ENCODE measurements at places on chromosomes 4 and X.

GRCh38 chr4:87734084-87734483 is 65.3 kb upstream of the IBSP start:
- no peak for DNase-seq

- no peak for DNase-seq
Observed at GRCh38 chrX:55452833-55453124, 852 bp downstream of the MAGEH1 start.

DNA sequence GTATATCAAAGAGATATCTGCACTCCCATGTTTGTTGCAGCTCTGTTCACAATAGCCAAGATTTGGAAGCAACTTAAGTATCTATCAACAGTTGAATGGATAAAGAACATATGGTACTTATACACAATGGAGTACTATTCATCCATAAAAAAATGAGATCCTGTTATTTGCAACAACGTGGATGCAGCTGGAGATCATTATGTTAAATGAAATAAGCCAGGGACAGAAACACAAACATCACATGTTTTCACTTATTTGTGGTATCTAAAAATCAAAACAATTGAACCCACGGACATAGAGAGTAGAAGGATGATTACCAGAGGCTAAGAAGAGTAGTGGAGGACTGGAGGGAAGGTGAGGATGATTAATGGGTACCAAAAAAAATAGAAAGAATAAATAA is 14.2 kb downstream of the IQCM start:
- no peak for DNase-seq

GRCh38 chr4:186790630-186791029 is 67.0 kb upstream of the FAT1 start:
- no peak for DNase-seq

DNA sequence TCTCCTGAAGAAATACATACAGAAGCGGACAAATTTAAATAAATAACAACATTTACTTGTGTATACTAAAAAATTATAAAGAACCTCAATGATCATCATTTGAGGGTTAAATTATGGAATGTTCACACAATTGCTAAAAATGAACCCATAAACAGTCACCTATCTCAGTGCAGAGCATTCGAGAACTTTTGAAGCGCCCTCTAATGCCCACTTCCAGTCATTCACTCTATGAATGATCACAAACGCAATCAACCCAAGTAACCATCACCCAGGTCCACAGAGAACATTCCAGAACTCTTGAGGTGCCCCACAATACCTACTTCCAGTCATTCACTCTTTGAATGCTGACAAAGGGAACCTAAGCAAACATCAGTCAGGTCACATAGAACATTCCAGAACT is 103.5 kb upstream of the PLAC1 start:
- peak; percentile 16 for DNase-seq

DNA sequence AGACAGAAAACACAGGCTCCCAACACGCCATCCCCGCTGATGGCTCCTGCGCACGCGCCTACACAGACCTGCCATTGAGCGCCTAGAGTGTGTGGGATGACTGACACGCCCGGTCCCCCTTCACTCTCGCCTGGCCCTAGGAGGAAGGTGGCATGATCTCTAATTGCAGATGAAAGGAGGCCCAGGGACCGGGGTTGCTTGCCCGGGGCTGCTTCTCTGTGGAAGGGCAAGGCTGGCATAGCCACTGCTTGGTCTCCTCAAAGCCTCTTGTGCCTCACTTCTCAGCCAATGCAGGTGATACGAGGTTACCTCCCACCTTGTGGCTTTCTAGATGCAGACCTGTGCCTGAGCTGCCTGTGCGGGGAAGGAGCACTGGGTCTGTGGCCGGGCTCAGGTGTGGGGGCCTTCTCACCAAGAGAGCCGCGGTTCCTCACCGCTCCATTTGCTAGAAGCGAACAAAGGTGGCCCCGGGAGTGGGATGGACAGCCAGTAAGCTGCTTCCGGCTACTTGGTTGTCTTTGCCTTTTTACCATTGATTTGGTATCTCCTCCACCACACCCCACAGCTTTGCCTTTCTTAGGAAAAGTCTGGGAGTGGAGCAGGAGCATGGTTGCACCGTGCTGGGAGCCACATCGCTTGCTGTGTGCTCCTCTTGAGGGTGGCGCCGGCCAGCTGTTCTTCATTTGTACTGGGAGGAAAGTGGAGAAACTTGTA is 47.0 kb downstream of the TBC1D14 start:
- DNase-seq: no peak

DNA sequence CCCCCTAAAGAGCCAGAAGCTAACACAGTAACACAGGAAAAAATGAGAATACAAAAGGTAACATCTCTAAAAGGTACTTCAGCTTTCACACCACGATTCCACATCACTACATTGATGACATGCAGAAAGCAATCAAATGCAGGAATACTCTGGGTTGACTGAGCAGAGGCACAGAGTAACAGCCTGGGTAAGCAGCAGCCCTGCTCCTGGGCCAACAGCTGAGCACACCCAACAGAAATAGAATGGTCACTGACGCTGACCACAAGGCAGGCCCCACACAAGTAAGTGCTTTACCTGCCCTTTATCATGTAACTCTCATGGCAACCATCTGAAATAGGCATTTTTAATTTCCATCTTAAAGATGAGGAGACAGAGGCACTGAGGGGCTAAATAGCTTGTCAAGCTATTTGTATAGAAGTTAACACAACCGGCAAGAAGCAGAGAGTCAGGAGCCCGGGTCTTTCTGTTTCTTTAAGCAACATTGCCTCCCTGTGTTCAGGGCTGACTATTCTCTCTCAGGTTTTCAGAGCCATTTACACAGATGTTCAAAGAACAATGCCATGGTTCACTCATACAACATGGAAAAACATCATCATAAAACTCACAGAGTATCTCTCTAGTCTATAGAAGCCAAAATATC is 168.9 kb downstream of the ZNF674 start:
- DNase-seq: peak; percentile 62

DNA sequence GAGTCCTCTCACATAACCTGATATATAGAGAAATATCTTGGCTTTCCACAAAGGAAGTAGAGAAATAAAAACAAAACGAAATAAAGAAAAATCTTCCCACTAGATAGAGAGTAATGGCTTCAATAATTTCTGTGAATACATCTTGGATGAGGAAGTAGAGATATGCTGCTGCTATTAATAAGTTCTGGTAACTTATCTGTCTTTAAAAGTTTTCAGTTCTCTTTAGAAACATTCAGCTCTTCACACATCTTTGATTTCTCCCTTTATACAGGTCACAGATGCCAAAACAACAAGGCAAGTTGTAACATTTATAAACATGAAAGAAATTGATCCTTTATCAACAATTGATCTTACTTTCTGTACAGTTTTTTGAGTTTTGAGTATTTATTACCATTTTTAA is 615.8 kb downstream of the TRAM1L1 start:
- no peak for DNase-seq

DNA sequence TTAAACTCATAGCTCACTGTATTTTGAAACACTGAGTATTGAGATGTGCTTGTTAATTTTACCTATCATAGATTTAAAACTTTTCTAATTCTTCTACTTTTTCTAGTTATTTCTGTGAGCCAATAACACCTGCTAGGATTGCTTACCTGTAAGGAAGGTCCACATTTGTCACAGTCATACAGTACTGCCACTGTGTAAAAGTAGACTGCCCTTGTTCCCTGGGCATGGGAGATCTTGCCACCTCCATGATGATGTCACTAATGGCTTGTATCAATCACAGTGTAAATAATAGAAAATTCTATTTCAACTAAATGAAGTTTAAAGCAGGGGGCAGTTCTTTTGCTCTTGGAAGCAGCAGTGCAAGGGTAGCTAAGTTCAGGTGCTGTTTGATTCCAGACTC is 35.9 kb downstream of the GK start:
- DNase-seq: no peak

DNA sequence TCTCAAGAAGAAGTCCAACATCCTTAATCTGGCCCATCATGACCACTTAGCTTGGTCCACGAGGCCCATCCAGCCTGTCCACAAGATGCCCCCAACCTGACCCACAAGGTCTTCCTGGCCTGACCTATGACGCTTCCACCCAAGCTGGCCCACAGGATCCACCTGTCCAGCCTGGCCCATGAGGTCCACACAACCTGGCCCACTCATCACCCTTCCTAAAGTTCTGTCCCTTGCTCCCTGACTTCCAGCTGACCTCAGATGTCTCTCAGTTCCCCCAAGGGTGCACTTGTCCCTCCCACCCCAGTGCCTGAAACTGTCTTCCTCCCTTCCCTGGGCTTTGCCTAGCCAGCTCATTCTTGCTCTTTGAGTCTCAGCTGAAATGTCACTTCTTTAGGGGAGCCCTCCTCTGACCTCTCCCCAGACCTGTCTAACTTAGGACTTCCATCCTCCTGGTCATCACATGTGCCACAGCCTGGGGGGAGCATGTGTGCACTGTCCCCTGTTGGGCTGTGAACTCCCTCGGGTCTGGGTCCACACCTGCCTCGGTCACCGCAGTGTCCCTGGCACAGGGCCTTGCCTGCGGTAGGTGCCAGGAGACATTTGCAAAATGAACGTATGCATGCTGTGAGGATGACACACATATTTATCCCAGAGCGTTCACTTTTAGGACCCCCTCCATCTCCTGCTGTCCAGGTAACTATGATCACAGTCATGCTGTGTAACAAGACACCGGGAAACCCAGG is 61.7 kb downstream of the EVC start:
- DNase-seq: no peak

GRCh38 chrX:106919932-106920452 is at the start of gene CLDN2:
TSS of gene CLDN2 (plus strand) at chrX:106920402. CDS start at chrX:106928229, 7,827 bp downstream.
- DNase-seq: no peak

DNA sequence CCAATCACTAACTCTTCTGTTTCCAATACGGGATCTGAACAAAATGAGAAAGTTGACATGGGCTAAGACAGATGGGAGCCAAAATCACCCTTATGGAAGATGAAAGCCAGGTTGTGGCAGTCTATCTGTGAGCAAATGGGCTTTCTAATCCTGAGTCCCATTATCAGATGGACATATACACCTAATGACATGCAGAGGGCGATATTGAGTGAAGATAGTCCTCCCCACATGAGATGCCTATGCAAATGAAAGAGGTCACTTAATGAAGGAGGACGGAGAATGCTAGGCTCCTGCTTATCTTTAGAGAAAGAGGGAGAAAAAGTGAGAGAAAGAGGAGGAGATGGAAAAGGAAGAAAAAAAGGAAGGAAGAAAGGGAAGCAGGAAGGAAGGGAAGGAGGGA is 547.5 kb downstream of the NLGN4X start:
- DNase-seq: no peak

DNA sequence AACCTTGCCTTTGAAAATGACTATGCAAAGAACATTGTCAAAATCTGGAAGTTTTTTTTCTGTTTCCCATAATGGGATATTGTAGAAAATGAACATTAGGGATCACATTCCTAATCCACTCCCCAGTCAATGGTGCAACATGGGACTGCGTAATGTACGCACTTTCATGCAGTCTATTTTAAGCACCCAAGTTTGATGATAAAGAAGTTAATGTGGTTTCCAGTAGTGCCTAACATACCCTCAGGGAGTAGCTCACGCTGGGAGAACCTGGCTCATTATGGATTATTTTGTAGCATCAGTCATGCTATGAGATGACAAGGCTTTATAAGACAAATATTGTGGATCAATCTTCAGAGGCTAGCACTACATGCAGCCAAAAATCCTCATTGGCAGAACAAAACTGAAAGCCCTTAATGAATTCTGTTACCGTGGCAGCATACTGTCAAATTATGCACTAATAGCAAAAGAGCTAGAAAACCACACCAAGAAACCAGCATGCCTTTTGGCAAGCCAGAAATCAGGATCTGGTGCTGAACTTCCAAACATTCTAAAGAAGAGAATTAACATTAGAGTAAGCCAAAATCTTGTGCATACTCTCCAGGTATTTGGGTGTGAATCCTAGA is 1392.8 kb upstream of the TENM3 start:
- DNase-seq: no peak
